ENCODE measurements at places on chromosomes 4 and X. TPM values are rescaled to one million over a fixed set of nuclear protein-coding genes. Genes with fewer than 3 reads are reported as not detected.
A peak's percentile ranks its signal among the peaks of the same experiment; 100 is the strongest.

Gene SMIM10
- 2.1 TPM for total RNA-seq

DNA sequence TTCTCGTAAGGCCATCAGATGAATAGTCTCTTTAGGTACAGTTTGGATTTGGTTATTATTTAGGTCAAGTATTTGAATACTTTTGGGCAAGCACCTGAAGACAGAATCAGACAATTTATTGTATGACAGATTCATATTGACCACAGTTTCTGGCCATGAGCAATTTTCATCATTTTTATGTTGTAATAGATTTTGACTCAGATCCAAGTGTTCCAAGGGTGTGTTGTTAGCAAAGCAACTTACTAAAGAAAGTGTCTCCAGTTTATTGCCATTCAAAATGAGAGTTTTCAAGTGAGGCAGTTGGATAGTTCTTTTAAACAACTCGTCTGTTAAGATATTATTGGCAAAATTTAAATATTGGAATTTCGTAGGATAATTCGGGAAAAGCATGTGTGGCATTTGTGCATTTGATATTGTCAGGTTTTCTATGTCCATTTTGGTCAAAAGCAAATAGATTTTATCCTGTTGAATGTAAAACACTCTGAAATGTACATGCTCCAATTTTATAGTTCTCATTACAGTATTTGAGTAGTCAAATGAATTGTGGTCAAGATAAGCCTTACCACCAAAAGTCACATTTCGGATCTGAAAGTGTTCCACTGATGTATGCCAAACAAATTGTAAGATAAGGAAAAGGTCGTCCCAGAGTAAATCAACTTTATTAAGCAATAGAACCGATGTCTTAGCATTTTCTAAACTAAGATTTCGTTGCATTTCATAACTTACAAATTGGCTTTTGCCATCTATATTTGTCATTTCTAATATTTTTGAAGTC is 8.4 kb downstream of the TLR10 start:
- DNase-seq: no peak

DNA sequence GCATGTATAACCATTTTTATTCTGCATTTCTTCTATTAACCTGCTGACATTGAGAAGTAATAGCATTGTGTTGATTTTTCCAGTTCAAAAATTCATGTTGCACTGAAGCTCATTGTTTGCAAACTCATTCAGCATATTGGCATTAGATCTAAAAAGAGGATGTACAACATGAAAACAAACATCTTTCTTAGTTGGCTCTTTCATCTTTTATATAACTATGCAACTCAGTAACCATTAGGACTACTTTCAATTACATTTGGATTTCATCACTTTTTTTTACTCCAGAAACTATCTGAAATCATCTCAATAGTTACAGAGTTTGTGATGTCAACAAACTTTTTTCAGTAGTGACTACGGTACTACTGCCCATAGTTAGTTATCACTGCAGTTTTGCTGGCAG is 346.0 kb upstream of the EPHA5 start:
- no peak for DNase-seq

Gene SPACA5
- total RNA-seq: not detected

GRCh38 chr4:123244137-123244536 is 152.5 kb upstream of the SPRY1 start:
- peak; percentile 58 for DNase-seq

- DNase-seq: no peak
These were observed 5.2 kb downstream of the KLF3 start for GRCh38 chr4:38669208-38669607.

- DNase-seq: no peak
These were observed 84.1 kb upstream of the GK2 start for GRCh38 chr4:79492148-79492547.

Gene CETN2
- total RNA-seq: 9.2 TPM

DNA sequence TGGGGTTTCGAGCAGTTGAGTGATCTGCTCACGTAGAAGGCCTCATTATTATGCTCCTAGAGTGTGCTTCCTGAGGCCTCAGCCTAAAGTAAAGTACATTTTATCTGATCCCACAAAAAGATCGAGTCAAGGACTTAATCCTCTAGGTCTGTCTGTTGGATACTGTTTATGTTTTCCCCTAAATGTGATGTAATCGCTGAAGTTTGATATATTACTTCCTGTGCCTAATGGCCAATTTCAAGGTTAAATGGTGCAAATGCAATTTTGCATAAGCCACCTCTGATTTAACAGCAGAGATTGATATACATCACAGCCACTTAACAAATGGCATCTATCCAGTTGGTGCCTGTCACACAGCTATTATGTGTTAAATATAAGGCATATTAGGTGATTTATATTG is 19.4 kb upstream of the SERTM2 start:
- no peak for DNase-seq

Gene STOX2
- total RNA-seq: 9.3 TPM

Gene HHIP
- total RNA-seq: not detected

Gene AFF2
- total RNA-seq: not detected

GRCh38 chr4:152180369-152180768 is 355.5 kb downstream of the FBXW7 start:
- DNase-seq: no peak

Gene USP9X
- 138 TPM for total RNA-seq

Gene FDCSP
- total RNA-seq: not detected

Gene TEX13B
- total RNA-seq: not detected

DNA sequence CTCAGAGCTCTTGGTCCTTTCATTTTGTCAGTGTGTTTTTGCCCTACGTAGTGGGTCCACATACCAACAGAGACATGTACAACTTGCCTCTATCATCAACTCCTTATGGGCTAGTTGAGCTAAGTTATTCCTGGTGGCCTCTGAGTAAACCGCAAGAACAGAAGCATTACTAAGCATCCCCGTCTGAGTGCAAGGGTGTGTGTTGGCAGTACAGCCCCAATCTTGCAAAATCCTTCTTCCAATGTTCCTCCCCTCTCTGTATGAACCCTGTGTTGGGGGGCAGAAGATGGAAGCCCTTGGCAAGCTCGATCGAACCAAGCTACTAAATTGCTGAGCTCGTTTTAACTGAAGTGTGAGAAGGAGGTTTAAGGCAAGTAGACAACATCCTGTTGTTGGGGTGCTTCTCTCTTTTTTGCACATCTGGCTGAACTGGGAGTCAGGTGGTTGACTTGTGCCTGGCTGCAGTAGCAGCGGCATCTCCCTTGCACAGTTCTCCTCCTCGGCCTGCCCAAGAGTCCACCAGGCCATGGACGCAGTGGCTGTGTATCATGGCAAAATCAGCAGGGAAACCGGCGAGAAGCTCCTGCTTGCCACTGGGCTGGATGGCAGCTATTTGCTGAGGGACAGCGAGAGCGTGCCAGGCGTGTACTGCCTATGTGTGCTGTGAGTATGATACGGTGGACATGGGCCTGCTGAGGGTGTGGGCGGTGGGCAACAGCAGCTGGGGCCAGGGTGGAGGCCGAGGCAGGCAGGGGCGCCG is at the start of gene SH2D1A:
Gene SH2D1A (plus strand): TSS at position 447 of the 760 bp plus-strand sequence. CDS start 80 bp downstream, at position 527.
- no peak for DNase-seq

DNA sequence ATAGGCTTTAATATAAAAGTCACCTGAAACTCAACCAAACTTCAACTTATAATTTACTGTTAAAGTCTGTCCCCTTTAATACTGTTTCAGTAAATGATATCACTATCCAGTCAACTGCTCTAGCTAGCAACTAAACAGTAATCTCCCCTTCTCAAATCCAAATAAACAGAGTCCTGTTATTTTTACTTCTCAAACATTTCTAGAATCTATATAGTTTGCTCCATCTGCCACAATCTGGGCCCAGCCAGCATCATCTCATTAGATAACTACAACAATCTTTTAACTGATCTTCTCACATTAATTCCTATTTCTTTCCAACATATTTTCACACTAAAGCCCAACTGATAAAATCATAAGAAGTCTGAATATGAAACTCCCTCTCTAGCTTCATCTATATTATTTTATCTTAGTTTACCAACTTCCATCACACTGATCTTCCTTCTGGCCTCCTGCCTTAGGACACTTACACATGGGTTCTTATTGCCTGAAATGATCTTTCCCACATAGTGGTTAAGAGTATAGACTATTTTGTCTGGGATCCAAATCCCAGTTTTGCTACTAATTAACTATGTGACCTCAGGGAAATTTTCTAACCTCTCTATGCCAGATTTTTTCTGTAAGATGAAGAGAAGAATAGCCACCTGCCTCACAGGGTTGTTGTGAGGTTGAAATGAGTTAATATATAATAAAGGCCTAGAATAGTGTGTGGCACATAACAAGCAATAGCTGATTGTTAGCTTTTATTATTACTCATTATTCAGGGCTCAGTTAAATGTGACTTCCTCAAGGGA is 18.6 kb downstream of the TBCK start:
- DNase-seq: no peak

DNA sequence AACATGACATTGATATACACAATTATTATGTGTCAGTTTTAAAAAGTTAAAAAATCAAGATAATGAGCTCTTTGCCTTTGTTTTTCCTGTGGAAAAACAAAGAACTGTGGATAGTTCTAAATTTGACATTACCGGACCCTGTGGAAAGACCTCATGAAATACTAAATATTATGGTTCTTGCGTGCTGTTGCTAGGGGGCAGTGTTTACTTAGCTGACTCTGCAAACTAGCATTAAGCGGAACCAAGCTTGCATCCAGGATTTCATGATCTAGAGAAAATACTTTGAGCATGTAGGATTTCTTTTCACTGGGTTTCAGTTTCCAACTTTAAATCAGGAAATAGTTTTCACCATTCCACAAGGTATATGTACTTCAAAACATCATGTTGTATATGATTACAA is 33.6 kb downstream of the CLCN4 start:
- no peak for DNase-seq

DNA sequence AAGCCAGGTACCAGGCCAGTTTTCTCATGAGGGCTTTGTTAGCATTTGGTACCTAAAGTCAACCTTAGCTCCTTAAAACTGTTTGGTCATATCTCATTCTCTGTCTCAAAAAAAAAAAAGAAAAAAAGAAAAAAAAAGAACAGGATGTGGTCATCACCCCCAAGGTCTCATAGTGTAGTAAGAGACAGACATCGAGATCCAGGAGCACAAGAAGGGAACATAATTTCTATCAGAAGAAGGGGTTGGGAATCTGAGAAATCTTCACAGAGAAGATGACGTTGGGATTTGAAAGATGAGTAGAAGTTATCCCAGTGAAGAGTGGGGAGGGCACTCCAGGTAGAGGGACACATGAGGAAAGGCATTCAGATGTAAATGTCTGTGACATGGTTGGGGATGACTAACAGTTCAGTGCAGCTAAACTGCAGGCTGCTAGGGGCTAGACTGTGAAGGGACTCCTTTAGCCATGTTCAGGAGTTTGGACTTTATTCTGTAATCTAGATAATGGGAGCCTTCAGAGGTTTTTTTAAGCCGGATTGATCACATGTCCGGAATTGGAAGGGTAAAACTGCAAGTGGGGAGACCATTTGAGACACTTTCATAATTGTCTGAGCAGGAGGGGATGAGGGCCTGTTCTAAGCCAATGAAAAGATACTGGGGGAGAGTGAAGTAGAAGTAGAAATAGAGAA is 26.9 kb upstream of the GJB1 start:
- DNase-seq: no peak

DNA sequence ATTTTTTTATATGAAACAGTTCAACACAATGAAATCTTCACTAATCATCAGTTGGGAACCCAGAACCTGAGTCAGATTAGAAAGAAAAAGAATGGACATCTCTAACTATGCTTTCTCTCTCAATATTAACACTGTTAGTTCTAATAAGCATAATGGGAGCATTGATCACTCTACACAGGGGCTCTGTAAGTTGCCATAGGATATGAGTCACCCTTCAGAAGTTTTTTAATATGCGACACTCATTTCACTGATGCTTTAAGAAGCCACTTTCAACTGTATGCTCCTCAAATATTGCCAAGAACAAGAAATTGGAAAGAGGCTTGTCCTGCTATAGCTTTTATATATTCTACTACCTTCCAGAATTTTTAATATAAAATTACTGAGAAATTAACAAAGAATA is 187.0 kb downstream of the AASDH start:
- no peak for DNase-seq

- DNase-seq: no peak
These were observed 116.4 kb downstream of the TSPAN5 start for GRCh38 chr4:98542011-98542410.

GRCh38 chrX:47571215-47571614 is 10.2 kb downstream of the ARAF start:
- no peak for DNase-seq

DNA sequence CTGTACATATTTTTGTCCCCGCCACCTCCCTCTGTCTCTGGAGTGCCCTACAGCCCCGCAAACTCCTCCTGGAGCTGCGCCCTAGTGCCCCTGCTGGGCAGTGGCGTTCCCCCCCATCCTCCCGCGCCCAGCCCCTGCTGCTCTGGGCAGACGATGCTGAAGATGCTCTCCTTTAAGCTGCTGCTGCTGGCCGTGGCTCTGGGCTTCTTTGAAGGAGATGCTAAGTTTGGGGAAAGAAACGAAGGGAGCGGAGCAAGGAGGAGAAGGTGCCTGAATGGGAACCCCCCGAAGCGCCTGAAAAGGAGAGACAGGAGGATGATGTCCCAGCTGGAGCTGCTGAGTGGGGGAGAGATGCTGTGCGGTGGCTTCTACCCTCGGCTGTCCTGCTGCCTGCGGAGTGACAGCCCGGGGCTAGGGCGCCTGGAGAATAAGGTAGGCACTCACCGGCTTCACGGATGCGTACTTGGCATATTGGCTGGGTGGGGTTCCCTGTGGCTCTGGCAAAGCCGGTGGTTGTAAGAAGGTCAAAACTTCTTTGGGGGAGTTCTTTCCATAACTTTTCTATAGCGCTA is 653 bp downstream of the HHIP start:
- no peak for DNase-seq

DNA sequence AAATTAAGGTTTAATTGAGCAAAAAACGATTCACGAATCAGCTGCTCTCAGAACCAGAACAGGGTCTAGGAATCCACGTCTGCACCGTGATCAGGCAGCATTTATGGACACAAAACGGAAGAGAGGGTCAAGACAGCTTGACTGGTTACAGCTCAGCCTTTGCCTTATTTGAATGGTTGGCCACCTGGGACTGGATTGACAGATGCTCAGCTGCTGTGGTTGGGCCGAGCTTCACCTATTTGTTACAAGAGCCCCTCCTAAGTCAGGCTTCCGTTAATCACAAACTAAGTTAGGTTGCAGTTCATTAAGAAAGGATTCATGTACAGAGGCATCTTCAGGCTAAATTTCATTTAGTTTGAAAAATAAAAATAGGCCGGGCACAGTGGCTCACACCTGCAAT is 50.6 kb upstream of the MAN2B2 start:
- DNase-seq: no peak

All from psoas muscle (tissue), 8 donors.